Endothelial cell (in vitro differentiated cells): ENCODE measurements at places on chromosomes 2 and 18.

DNA sequence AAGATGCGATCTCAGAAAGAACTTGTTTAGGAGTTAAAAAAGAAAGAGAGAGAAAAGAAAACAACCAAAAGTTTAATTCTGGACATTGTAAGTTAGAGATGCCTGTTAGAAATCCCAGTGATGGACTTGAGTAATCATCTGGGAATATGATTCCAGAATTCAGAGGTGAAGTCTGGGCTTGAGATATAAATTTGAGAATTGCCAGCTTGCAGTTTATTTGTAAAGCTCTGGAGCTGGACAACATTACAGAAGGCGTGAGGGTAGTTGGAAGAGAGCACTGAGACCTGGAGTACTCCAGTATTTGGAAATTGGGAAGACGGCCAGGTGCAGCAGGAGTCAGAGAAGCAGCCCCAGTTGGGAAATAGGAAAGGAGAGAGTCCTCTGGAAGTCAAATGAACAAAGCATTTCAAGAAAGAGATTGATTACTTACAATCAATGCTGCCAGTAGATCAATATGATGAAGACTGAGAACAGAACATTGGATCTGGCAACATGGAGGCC, 128.8 kb upstream of the ARHGAP28 start:
- H3K4me3 ChIP-seq, result no peak overlapping the region
- no peak for DNase-seq
- no peaks in the 10 kb centered on the region for H3K27me3 ChIP-seq

DNA sequence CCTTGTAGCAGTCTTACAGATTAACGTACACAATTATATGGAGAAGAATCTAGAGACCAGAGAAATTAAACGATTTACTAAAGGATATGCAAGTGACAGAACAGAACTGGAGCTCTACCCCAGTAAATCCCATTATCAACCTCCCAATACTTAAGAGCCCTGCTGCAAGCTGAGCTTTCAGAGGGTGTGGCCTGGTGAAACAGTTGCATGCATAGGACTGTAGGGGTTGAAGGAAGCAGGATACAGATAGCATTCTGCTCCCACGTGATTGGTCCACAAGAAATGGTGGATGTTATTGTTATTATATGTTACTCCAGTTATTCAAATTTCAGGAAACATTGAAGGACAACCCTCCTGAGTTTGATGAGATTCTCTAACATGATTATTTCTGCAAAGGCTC, 210.8 kb upstream of the THUMPD2 start:
- no peak overlapping the region for H3K4me3 ChIP-seq
- no peak for DNase-seq
- H3K36me3 ChIP-seq, result peaks cover 3% of the 10 kb centered on the region
- no peaks in the 10 kb centered on the region for H3K27me3 ChIP-seq

GRCh38 chr2:150486539-150487484, 655 bp downstream of the RND3 start:
- peaks cover 17% of the 10 kb centered on the region for H3K4me1 ChIP-seq
- DNase-seq, result peak; percentile 37
- H3K27me3 ChIP-seq, result peaks cover 10% of the 10 kb centered on the region
- peak overlapping the region; percentile 24 for H3K27ac ChIP-seq

DNA sequence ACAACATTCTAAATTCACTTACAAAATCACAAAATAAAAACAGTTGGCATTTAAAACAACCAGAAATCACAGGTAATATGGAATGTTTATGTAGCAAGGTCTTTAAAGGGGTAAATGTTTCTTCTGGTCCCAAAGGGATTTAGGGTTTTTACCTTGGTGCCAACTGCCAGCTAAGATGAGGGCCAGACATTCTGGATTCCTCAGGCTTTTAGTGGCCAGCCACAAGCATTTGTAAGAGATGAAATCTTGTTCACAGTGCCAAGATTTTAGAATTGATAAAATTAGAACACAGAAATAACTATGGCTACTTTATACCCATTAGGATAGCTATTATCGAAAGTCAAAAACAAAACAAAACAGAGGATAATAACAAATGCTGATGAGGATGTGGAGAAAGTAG, 60.4 kb upstream of the CDKL4 start:
- no peak for DNase-seq
- H3K4me1 ChIP-seq, result peaks cover 3% of the 10 kb centered on the region
- no peak overlapping the region for H3K4me3 ChIP-seq
- H3K36me3 ChIP-seq, result no peaks in the 10 kb centered on the region

GRCh38 chr2:216732334-216732733, 37.0 kb upstream of the IGFBP5 start:
- no peaks in the 10 kb centered on the region for H3K4me1 ChIP-seq
- H3K36me3 ChIP-seq, result no peaks in the 10 kb centered on the region
- no peak overlapping the region for H3K27ac ChIP-seq

DNA sequence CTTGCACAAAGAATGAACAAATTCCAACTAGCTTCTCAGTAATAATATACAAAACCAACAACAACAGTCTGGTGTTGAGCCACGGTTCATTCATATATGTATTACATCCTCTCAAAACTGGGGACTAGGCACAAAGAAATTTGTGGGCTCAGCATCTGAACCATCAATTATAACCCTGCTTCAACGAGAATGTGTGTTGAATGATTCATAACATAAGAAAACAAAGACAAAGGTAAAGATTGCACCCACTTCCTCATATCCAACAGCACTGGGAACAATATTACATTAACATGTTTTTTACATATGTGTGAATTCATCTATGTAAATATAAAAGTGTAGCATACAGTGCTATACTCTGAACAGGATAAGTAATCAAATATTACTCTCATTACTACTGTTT, 144.8 kb downstream of the CDH2 start:
- H3K27ac ChIP-seq, result peak overlapping the region; percentile 70
- no peaks in the 10 kb centered on the region for H3K36me3 ChIP-seq
- peaks cover 1% of the 10 kb centered on the region for H3K27me3 ChIP-seq
- peaks cover 25% of the 10 kb centered on the region for H3K4me1 ChIP-seq
- H3K4me3 ChIP-seq, result no peak overlapping the region

- H3K36me3 ChIP-seq, result peaks cover under 1% of the 10 kb centered on the region
- H3K27ac ChIP-seq, result peak overlapping the region; percentile 0
- no peak for DNase-seq
- peaks cover 10% of the 10 kb centered on the region for H3K27me3 ChIP-seq
These were observed 20.9 kb upstream of the DNMT3A start for GRCh38 chr2:25362434-25363145.

GRCh38 chr18:43757273-43757672, 480.0 kb upstream of the SYT4 start:
- no peak overlapping the region for H3K4me3 ChIP-seq
- no peaks in the 10 kb centered on the region for H3K36me3 ChIP-seq
- DNase-seq, result no peak
- no peaks in the 10 kb centered on the region for H3K4me1 ChIP-seq
- no peaks in the 10 kb centered on the region for H3K27me3 ChIP-seq
- no peak overlapping the region for H3K27ac ChIP-seq

- no peak overlapping the region for H3K27ac ChIP-seq
- peaks cover 3% of the 10 kb centered on the region for H3K27me3 ChIP-seq
- H3K36me3 ChIP-seq, result no peaks in the 10 kb centered on the region
These were observed 146.9 kb downstream of the METTL4 start for GRCh38 chr18:2424420-2424819.

DNA sequence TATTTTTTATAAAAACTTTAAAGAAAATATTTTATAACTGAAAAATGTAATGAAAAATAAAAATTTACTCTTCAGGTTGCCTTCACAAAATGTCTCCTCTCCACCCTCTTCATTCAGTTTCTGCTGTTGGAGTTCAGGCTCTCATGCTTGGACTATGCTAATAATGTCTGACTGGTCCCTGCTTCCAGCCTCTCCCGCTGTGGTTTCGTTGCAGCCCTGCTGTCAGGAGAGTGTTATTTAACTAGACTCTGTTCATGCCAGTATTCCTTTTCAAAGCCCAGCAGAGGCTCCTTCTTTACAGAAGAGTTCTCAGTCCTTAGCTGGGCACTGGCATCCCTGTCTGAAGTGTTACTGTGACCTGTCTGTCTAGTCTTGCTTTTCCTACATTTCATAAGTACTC, 40.4 kb downstream of the CLIP4 start:
- H3K27ac ChIP-seq, result no peak overlapping the region
- H3K36me3 ChIP-seq, result no peaks in the 10 kb centered on the region
- H3K27me3 ChIP-seq, result no peaks in the 10 kb centered on the region
- DNase-seq, result no peak

DNA sequence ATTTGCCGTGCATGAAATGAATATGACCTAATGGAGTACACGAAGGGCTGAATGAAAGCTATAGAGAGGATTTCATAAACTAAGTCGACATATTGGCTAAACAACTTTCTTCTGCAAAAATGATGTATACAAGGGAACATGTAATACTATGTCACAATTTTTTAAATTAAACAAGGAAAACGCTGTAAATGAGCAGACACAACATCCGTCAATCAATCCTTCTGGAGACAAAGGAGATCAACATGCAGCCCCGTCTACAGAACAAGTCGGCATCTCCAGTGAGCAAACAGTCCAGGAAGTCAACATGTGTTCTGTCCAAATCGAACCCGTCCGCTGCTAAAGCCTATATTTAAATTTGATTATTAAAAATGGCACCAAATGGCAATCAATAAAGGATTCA, 180.8 kb downstream of the TCF4 start:
- peaks cover 5% of the 10 kb centered on the region for H3K27me3 ChIP-seq
- no peak overlapping the region for H3K4me3 ChIP-seq
- H3K36me3 ChIP-seq, result no peaks in the 10 kb centered on the region

- H3K4me1 ChIP-seq, result peaks cover 17% of the 10 kb centered on the region
- DNase-seq, result no peak
- peaks cover 21% of the 10 kb centered on the region for H3K27me3 ChIP-seq
- H3K27ac ChIP-seq, result peak overlapping the region; percentile 98
These were observed 503 bp downstream of the ZNF513 start for GRCh38 chr2:27379836-27380625.

- H3K27me3 ChIP-seq, result no peaks in the 10 kb centered on the region
- no peak overlapping the region for H3K4me3 ChIP-seq
- H3K36me3 ChIP-seq, result no peaks in the 10 kb centered on the region
- H3K27ac ChIP-seq, result no peak overlapping the region
These were observed 22.7 kb downstream of the ALPK2 start for GRCh38 chr18:58606236-58606635.

GRCh38 chr2:2018713-2019410, 274.5 kb upstream of the PXDN start:
- DNase-seq, result no peak
- peaks cover 23% of the 10 kb centered on the region for H3K4me1 ChIP-seq
- H3K27me3 ChIP-seq, result peaks cover 5% of the 10 kb centered on the region
- H3K27ac ChIP-seq, result no peak overlapping the region
- H3K4me3 ChIP-seq, result no peak overlapping the region

DNA sequence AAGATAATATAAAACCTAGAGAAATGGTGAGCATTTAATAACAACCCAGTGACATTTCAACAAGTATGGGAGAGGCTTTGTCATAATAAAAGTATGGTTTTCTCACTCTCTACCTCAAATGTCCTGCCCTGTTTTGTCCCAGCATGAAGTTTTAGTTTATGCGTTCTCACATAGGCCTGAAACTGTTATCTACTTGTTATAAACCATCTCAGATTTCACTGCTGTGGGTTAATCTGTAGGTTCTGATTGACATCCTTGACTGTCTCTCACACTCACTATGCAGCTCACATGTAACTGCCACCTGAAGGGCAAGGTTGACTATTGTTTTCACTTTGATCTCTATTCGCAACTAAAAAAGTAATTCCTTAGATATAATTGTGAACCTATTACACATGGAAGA, 44.9 kb downstream of the ZEB2 start:
- no peak overlapping the region for H3K4me3 ChIP-seq
- no peaks in the 10 kb centered on the region for H3K27me3 ChIP-seq

- H3K27ac ChIP-seq, result no peak overlapping the region
- DNase-seq, result no peak
- no peaks in the 10 kb centered on the region for H3K27me3 ChIP-seq
- H3K4me1 ChIP-seq, result peaks cover 12% of the 10 kb centered on the region
These were observed 170.0 kb upstream of the COPS8 start for GRCh38 chr2:236915726-236916125.

DNA sequence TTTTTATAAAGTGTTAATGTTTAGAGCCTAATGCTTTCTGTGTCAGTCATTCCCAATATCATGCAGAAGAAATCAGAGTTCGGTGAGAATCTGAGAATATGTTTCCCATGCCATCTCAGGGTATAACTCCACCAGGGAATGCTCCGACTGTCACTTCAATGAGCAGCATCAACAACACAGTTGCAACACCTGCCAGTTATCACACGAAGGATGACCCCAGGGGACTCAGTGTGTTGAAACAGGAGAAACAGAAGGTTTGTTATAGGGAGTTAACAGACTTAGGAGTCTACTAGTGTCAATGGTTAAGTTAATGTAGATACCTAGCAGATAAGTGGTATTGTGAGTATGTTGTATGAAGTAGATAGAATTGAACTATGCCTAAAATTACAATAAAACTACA, 31.0 kb downstream of the VAPA start:
- H3K27ac ChIP-seq, result no peak overlapping the region
- H3K27me3 ChIP-seq, result no peaks in the 10 kb centered on the region
- H3K4me1 ChIP-seq, result no peaks in the 10 kb centered on the region
- DNase-seq, result no peak
- H3K36me3 ChIP-seq, result peaks cover 12% of the 10 kb centered on the region

GRCh38 chr18:10164271-10165071, 250.7 kb downstream of the VAPA start:
- peaks cover 4% of the 10 kb centered on the region for H3K36me3 ChIP-seq
- no peak for DNase-seq
- no peak overlapping the region for H3K27ac ChIP-seq
- H3K4me3 ChIP-seq, result no peak overlapping the region
- H3K4me1 ChIP-seq, result no peaks in the 10 kb centered on the region

GRCh38 chr2:66443186-66443978, 8.5 kb downstream of the MEIS1 start:
- no peak overlapping the region for H3K4me3 ChIP-seq
- H3K27me3 ChIP-seq, result peaks cover 30% of the 10 kb centered on the region
- H3K27ac ChIP-seq, result no peak overlapping the region
- H3K36me3 ChIP-seq, result peaks cover 3% of the 10 kb centered on the region
- H3K4me1 ChIP-seq, result peaks cover 35% of the 10 kb centered on the region

DNA sequence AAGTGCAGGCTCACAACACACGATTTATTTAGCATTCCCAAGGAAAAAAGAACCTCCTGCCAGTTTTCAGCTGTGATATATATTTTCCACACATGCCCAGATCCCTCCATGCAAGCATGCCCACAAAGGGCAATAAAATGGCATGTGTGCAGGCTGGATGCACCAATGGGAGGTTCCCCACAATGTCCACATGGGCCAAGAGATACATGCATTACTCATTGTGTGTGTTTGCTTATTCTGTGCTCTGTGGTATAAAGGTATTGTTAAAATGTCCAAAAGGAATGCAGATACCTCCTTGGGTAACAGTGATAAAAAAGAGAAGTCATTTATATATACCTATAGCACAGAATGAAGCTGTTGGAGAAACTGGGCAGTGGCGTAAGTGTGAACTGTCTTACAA, 207.4 kb downstream of the FHOD3 start:
- no peaks in the 10 kb centered on the region for H3K27me3 ChIP-seq
- H3K4me1 ChIP-seq, result no peaks in the 10 kb centered on the region
- H3K27ac ChIP-seq, result no peak overlapping the region
- no peak for DNase-seq
- H3K36me3 ChIP-seq, result no peaks in the 10 kb centered on the region

DNA sequence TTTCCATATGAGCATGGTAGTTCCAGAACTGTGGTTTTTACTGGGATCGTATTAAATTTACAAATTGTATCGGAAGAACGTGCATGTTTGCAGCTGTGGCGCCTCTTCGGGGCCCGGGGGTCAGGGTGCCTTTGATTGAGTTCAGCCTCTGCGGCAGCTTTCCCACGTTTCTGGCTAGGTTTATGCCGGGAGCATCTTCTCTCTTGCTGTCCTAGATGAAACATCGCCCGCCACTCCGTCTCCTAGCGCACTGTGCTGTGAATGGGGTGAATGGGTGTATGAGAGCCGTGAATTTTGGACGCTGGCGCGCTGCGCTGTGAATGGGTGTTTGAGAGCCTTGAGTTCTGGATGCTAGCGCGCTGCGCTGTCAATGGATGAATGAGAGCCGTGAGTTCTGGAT, 12.3 kb downstream of the PDCD1 start:
- H3K27me3 ChIP-seq, result peaks cover 3% of the 10 kb centered on the region
- peak overlapping the region; percentile 49 for H3K4me3 ChIP-seq
- H3K4me1 ChIP-seq, result no peaks in the 10 kb centered on the region
- peak overlapping the region; percentile 67 for H3K27ac ChIP-seq
- H3K36me3 ChIP-seq, result no peaks in the 10 kb centered on the region
